ENCODE measurements at places on chromosomes 1 and 21.

GRCh38 chr1:3130268-3130667 is 61.3 kb downstream of the PRDM16 start:
- no peak for DNase-seq

DNA sequence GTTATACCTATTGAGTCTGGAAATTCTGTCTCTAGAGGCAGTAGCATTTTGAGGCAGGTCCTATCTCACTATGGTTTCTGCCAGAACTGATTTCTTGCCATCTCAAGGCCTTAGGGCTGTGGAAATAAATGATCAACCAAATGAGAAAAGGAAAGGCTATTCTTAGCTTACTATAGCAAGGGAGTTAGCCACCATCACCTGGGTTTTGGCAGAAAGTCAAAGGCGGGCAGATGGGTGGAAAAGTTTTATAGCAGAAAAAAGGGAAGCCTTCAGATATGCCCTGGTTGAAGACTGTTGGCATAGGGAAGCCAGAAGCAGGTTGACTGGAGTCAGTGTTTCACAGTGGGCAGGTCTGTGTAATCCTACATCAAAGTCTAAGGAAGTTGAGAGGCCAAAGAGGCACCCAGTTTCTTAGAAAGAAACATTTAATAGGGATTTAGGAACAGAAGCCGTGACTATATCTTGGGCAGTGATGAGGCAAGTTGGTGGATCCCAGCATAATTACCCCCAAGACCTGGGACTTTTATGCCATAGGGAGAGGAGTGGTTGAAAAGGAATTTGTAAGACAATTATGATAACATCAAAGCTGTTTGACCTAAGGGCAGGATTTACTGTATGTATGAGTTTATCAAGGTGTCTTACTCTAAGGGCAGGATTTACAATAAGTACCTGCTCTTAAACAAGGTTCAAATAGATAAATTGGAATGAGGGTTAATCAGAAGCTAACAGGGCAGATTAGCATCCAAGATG is 29.7 kb downstream of the CTH start:
- no peak for DNase-seq

GRCh38 chr1:18707696-18708257 is 77.1 kb downstream of the PAX7 start:
- no peak for DNase-seq

DNA sequence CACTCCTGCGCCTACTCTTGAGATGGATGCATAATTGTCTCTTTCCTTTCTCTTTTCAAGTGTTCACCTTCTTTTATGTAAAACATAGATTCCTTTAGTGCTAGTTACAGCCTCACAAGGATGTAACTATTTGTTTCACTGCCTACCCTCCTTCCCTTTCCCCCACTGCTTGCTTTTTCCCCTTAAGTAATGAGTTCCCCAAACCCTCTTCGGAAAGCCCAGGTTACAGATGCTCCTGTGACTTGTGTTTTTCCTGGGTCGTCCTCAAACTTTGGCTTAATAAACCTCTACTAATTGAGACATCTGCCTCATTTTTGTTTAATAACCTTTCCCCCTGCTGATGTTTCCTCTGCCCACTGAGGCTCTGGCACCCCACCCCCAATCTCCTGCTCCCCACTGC is 39.2 kb downstream of the C21orf91 start:
- DNase-seq = no peak

DNA sequence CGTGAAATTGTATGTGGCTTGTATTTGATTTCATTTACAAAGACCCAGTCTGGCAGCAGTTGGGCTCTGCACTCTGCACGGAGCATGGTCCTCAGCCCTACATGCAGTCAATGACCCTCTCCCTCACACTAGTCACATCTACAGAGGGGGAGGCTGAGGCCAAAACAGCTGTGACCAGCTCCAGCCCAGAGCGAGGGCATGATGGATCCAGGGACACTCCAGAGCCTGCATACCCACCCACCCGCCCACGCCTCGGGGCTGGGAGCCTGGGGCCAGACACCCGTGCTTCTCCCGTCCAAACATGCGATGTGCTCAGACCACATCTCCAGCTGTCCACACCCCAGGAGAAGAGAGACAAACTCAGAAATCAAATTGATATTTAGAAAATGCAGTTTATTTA is 14.0 kb upstream of the PRDM16 start:
- no peak for DNase-seq

DNA sequence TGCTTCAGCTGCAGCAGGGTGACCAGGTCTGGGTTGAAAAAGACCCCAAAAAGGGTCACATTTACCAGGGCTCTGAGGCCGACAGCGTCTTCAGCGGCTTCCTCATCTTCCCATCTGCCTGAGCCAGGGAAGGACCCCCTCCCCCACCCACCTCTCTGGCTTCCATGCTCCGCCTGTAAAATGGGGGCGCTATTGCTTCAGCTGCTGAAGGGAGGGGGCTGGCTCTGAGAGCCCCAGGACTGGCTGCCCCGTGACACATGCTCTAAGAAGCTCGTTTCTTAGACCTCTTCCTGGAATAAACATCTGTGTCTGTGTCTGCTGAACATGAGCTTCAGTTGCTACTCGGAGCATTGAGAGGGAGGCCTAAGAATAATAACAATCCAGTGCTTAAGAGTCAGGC is 2.9 kb downstream of the C1QA start:
- DNase-seq = no peak

DNA sequence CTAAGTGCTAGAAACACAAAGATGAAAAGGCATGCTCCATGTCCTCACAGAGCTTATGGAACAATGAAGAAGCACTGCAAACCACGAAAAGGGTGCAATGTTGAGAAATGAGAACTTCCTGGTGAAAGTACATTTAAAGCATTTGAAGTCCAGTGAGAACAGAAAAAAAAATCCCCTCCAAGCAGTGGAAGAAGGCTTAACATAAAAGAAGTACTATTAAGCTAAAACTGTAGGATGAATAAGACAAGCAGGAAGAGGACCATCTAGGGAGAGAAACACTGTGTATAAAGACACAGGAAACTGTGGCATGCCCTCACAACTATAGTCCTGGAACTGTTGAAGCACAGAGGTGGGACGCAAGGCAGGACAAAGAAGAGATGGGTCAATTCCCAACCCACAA is 10.0 kb downstream of the TP53BP2 start:
- no peak for DNase-seq

- DNase-seq = no peak
Observed at GRCh38 chr1:82423174-82423815, 622.6 kb downstream of the ADGRL2 start.

DNA sequence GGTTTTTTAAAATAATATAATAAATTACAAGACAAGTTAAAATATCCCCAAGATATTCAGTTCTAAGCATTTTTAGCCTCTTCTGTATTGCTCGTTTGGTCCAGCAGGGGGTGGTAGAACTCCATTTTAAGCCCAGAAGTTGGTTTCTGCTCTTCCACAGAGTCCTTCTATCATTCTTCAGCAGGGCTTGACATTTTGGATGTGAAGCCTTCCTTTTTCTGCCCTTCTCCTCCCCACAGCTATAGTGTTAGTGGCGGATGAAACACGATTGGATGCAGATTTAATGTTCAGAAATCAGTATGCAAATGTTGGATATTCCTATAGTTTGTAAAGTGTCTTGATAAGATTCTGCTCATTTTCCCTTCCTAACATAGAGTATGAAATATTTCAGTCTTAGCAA is 1.4 kb downstream of the NCAM2 start:
- DNase-seq = no peak

- no peak for DNase-seq
Observed at GRCh38 chr1:169094897-169095569, 11.5 kb upstream of the ATP1B1 start.
